ENCODE measurements at places on chromosomes 13 and 19.

DNA sequence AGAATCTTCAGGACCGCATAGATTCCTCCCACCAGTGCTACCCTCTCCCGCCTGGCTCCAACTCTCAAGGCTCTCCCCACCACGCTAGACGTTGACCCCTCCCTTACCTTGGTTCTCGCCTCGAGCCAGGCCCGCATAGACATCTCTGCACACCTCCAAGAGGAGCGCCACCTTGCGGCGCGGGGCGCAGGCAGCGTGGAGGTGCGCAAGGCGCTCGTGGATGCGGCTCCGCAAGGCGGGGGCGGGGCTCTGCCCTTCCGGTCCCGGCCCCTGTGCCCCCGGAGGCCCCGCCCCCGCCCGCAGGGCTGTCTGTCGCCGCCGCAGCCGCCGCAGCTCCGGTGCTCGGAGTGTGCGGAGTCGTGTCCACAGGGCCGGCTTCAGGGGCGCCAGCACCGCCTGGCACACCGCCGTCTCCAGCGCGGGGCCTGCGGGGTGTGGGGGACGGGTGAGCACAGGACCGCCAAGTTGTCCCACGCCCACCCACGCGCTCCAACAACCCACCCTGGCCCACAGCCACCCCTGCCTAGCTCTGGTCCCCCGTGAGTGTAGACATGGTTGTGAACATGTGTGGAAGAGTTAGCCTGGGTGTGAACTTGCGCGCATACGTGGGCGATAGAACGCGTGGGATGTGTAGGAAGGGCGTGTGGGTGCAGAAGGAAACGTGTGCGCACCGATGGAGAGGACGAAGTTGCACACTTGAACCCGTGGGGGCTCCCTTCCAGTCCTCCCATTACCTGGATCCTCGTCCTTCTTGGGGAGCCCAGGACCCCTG is 8.1 kb downstream of the RINL start:
- peak; percentile 87 for DNase-seq

- DNase-seq: no peak
Observed at GRCh38 chr13:112054616-112055015, 12.3 kb upstream of the SOX1 start.

DNA sequence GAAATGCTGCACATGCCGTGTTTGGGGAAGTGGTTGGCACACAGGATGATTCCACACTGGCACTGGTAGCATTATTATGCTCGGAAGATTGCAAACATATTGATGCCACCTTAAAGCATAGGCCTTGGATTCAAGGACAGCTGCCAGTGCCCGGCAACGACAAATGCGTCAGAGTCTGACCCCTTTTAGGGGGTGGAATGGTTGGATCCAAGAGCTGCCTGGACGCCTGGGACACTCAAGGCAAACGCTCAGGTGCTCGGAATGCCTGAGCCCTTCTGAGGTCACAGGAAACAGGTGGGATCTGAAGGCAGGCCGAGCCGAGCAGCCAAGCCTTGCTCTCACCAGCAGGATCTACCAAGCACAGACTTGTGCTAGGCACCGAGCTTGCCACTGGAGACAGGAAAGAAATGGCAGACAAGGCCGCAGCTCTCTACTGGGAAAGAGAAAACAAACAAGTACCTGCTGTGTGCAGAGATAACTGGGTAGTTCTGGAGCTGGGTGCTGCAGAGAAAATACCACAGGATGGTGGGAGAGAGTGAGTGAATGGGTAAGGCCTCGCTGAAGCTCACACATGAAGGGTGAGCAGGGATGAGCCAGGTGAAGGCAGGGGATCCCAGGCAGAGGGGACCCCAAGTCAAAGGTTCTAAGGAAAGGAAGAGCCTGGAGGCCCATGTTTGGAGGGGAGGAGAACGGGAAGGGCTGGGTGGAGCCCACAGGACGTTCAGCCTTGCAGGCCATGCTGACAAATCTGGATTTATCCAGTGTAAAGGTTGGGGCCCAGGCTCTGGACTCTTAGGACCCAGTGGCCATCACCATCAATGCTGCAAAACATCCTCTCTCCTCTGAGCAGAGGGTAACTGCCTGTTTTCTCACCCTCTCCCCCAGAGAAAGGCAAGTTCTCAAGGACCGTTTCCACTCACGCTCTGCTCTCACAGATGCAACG is 9.2 kb downstream of the RANBP3 start:
- no peak for DNase-seq

GRCh38 chr19:42816894-42817293 is 51.4 kb upstream of the PSG8 start:
- no peak for DNase-seq

DNA sequence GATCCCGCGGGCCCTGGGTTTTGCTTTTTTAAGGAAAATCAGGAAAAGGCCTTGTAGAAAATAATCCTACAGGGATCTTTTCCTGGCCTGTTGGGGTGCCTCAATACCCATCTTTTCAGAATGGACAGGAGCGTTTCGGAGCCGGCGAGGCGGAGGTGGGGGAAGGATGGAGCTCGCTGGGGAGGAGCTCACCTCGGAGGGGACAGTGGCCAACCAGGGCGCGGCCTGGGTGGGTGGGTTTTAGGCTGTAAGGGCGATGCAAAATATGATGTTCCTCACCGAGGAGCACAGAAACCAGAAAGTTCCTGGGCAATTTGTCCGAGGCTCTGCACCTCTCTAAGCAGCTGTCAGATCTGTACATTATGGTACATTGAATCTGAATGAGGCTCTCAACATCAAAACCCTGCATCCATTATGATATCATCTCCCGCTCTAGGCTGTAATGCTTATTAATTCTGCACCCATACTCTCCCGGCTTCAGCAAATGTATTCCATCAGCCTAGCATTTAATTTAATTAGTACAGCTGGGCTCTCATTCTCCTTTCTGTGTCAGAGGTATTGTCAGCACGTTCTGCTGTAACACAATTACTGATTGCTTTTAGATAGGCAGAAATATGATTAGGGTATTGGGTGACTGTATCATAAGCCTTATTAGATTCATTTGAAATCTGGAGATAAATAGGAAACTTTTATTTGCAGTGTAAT is 90.3 kb upstream of the SOX1 start:
- no peak for DNase-seq

- DNase-seq: no peak
Observed at GRCh38 chr13:75675421-75675820, 39.3 kb downstream of the LMO7 start.

GRCh38 chr13:60213236-60213744 is 49.6 kb upstream of the DIAPH3 start:
- no peak for DNase-seq

DNA sequence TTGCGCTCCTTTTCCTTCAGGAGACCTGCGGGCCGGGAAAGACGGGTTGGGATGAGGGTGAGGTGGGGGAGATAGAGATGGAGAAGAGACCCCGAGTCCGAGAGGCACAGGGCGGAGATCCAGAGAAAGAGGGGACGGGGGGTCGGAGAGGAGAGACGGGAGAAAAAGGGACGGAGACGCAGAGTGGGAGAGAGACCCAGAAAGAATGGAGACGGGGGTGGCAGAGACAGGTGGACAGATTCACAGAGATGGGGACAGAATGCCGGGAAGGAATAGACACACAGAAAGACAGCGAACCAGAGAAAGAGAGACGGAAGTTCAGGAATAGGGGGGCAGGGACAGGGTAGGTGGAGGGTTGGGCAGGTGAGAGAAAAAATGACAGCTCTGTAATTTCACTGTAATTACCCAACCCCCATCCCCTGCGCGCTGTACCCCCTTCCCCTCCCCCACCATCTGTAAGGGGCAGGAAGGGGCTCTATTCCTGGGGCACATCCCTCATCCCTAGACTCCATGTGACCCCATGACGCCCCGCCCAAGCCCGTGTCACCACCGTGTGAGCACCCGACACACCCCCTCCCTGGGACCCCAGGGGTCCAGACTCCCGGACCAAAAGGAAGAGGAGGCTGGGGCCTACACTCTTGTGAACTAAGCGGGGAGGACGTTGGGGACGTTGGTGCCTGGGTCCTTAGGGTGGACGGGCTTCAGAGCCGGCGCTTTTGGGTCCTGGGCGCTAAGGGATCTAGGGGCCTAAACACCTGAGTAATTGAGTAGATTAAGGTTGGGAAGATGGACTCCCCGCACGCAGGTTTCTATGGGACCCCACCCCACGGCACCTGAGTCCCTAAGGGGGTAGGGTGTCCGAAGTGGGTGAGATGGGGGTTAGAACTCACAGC is 967 bp downstream of the DBP start:
- DNase-seq: peak; percentile 77

DNA sequence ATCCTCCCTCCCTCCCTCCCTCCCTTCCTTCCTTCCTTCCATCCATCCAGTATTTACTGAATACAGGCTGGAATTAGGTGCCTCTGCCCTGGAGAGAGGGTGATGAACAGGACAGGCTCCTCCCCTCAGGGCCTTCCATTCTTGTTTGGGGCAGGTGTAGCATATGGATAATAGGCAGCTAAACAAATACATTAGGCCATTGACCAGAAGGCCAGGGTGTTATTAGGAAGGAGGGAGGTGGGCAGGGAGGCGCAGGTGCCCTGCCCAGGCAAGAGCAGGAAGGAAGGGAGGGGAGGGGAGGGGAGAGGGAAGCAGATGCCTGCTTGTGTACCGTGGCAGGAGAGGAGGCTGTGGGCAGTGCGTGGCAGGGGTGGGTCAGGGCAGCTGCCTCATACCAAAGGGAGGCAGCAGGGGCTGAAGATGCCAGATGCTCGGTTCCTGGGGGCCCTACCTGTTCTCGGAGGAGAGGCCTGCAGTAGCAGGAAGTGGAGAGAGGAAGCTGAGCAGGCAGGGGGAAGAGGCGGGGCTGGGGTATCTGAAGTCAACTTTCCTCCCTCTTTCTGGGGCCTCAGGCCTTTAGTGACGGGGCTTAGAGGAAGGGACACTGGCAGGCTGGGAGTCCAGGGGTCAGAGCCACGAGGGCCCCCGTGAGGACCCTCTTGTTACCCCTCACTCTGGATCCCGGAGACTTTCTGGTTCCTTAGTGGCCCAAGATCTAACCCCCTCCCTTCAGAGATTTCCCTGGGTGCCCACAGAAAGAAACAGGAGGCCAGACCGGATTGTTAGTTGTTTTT is at the start of gene RINL:
Gene RINL, minus strand, starts transcription at position 495 of the 794 bp plus-strand sequence. CDS start 1,533 bp downstream, outside the sequence.
- no peak for DNase-seq

DNA sequence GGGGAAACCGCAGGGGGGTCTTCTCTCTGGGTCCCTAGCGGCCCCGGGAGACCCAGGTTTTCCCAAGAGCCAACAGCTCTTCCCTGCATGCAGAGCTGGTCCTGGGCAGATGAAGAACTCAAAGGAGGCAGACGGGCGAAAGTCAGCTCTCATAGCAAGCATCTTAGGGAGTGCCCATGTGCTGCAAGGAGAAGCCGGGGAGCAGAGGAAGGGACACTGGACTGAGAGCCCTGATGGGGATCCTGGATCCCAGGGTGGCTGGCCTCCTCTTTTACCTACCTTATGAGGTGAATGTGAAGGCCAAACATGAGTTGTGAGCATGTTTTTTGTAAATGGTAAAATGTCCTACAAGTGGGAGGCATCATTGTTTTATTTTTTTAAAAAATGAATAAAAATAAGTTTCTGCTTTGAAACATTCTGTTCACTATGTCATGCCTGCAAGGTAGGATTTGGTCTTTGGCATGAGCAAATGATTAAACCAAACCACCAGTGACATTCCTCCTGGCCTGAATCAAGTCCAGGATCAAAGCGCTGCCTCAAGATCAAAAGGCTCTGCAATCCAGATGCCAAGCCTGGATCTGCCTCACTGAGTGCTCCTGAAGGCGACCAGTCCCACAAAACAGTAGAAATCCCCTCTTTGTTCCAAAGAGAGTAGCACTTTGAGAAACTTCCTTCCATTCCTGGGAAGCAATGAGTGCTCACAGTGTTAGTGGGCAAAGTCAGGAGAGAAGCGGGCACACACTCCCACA is 92.2 kb upstream of the SERP2 start:
- no peak for DNase-seq

GRCh38 chr13:93769101-93769500 is 542.5 kb downstream of the GPC6 start:
- DNase-seq: no peak

DNA sequence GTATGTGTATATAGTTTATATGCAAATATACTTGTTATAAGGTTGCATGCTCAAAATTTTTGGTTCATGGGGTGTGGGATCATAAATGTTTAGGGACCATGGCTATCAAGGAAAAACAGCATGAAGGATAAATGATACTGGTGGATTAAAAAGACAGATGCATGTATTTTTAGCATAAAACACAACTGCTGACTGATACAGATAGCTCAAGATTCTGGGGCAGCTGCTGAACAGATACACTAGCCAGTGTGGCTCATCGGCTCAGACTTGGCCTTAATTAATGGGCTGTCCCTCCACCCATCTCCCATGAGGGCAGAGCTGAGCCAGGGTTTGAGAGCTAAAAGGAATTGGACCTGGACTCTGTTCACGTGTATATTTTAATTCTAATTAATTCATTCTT is 11.4 kb downstream of the ALOX5AP start:
- no peak for DNase-seq

- no peak for DNase-seq
Observed at GRCh38 chr19:54572696-54573311, 786 bp upstream of the LILRA2 start.

- no peak for DNase-seq
Observed at GRCh38 chr19:35138305-35138892, at the start of gene FXYD1. Gene FXYD1, plus strand, starts transcription at chr19:35138824. Its CDS starts 1,256 bp downstream, at chr19:35140080.

DNA sequence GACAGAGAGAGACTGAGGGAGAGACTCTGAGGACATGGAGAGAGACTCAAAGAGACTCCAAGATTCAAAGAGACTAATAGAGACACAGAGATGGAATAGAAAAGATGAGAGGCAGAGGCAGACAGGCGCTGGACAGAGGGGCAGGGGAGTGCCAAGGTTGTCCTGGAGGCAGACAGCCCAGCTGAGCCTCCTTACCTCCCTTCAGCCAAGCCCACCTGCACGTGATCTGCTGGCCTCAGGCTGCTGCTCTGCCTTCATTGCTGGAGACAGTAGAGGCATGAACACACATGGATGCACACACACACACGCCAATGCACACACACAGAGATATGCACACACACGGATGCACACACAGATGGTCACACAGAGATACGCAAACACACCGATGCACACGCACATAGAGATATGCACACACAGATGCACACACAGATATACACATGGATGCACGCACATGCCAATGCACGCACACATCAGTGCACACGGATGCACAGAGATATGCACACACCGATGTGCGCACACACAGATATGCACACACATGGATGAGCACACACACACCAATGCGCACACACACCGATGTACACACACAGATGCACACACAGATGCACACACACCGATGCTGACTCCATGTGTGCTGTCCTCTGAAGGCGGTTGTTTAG is 3.3 kb upstream of the F10 start:
- DNase-seq: peak; percentile 4

GRCh38 chr13:21225841-21226581 is 49.6 kb downstream of the MRPL57 start:
- no peak for DNase-seq

DNA sequence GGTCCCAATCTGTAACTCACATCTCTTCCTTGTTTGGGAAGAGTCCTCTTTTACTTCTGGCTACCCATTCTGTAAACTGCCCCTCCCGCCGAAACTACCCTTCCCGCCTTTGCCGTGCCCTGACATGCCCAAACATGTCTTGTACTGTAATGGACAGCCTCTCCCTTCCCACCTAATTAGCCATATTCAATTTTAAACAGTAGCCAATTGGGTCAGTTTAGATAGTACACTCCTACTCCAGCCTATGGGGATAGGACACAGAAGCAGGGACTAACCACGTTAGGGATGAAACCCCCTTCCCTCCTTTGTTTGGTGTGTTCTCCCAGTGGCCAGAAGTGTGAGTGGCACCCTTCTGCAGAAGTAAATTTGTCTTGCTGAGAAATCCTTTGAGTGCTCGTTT is 34.2 kb downstream of the SACS start:
- no peak for DNase-seq

- no peak for DNase-seq
Observed at GRCh38 chr13:73984949-73985691, 149.1 kb downstream of the KLF12 start.

Data from testis (tissue), 5 donors.